ENCODE measurements at places on chromosomes 1 and 21.

- no peak for DNase-seq
Observed at GRCh38 chr21:36297938-36298572, 21.9 kb upstream of the MORC3 start.

DNA sequence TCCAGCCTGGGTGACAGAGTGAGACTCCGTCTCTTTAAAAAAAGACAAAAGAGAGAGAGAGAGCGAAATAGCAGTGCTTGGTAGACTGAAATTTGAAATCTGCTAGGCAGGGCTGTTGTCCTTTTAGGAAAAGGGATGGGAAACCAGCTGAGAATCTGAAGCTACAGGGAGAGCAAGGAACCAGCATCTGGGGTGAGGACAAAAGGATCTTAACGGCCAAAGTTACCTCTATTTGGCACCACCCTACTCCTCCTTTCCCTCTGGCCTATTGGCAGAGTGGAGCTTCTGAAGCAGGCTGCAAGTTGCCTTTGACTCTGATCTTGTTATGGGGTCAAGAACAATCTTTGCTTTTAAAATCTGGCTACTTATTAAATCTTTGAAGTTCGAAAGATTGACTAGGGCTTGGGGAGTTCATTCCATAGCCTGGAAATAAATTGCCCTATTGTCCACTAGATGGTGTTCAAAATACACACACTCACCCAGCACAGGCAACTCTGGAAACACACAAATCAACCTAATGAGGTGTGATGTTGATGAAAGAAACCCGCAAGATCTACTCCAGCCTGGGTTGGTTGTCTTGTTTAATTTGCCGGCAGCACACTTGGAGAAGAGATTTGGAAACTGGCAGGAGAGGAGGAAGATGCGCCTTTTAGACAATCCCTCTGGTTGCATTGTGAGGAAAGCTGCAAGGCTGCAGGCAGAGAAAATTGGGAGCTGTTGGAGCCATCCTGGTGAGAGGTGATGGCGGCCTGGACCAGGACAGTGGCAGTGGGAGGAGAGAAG is 16.5 kb upstream of the PARP1 start:
- peak; percentile 24 for DNase-seq

DNA sequence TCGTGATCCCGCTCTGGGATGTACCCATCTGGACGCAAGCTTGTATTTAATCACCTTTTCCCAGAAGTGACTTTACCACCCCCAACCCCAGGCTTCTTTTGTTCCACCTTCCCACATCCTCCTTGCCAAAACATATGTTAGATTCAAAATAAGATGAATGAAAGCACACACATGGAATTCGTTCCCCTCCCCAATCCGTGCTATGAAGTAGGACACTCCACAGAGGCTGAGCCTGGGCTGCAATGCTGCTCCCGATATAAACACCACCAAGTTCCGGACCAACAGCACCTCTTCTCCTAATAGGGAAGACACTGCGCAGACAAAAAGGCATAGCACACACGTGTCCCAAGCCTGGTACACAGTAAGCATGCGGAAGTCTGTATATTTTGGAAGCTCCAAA is 86.1 kb downstream of the CLSTN1 start:
- DNase-seq: no peak

DNA sequence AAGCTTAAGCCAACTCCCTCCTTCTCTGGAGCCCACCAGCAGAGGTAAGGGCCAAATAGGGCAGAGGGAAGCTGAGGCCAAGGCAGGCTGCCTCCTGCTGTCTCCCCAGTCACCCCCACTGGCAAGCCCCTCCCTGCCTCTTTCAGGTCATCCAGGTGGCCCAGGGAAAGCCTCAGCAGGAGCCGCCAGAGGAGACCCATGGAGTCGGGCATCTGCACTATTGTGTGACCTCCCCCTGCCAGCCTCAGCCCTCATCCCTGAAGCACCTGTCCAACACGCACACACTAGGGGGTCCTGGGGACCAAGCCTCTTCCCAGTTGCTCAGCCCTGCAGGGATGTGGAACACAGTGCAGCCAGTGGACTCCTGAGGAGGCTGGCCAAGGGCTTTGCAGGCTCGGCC is 5.3 kb upstream of the NAXE start:
- DNase-seq: no peak

DNA sequence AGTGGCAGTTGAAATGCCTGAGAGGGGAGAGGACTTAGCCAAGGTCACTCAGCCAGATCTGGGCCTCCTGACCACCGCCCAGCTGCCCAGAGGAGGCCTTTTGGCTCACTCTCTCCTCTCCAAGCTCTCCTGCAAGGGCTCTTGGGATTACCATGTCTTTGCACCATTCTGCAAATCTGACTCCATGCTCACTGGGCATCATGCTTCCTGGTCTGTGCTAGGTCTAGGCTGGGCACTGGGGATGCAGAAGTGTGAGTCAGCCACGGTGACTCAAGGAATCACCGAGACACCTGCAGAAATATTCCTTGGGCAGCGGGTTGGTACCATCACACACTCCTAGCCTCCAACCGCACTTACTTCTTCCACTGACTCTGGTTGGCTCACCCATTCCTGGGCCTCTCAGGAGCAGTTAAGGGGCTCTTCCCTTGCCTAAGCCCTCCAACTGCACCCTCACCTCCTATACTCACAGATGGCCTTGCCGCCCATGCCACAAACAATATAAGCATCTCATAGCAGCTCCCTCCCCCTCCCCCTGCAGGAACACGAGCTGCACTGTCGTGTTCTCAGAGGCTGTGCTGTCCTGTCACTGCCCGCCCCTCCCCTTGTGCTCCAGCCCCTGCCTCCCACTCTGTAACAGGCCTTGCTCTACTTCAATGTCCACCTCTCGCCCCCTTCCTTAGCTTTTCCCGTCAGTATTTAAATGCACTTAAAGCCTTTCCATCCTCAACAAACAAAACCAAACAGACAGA is 34.8 kb downstream of the CDCP2 start:
- DNase-seq: peak; percentile 55

GRCh38 chr21:9837946-9838737 is 683.2 kb upstream of the TPTE start:
- DNase-seq: no peak

DNA sequence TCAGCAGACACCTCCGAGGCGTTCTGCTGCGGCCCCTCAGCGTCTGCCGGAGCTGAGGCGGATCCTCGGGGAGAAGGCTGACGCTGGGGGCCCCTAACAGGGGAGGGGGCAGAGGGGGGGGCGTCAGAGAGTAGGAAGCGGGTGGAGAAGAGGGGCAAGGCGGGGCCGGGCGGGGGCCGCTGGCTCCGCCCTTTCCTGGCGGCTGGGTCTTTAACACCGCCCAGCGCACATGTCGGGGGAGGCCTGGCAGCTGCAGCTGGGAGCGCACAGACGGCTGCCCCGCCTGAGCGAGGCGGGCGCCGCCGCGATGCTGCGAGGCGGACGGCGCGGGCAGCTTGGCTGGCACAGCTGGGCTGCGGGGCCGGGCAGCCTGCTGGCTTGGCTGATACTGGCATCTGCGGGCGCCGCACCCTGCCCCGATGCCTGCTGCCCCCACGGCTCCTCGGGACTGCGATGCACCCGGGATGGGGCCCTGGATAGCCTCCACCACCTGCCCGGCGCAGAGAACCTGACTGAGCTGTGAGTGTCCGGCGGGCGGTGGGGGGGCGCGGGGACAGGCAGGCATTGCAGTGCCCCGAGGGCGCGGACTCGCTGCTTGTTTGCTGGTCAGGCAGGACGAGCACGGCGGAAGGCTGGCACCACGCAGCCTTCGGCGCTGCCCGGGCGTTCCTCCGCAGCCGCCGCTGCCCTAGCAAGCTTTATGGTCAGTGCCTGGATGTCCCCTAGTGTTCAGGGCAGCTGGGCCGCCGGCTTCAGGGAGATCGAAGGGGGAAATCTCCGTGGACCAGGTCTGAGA is at the start of gene NTRK1:
NTRK1 (plus strand) TSS at position 238 of the 796 bp plus-strand sequence; CDS start at position 308, 70 bp downstream.
- peak; percentile 56 for DNase-seq

DNA sequence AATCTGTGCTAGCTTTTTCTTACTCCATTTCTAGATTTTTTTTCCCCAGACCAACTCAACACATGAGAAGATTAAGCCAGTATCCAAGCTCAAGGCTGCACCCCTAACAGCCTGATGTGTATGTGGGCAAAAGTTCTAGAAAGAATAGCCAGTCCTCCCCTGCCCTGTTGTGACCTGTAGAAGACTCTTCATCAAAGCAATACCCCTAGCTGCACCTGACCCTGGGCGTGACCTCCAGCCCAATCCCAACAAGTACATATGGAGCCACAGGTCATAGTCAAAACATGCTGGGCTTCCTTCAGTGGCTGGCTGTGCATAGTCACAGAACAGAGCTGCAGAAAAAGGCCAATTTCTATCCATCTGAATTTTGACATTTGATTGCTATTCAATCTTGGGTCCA is 72.5 kb downstream of the ATP1A1 start:
- no peak for DNase-seq

DNA sequence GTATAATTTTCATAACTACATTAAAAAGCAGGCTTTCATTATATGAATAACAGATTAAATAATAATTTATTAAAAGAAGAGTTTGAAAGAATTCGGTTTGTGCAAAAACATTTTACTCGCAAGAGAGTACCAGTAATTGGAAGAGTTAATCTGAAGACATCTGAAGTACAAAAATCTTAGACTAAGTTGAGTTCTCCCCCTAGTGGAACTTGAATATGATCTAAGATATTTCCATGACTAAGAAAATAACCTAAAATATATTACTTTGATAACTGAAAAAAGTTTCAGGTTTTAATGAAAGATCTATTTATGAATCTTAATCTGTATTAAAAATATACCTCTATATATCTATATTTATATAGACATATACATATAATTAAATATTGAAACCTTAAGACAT is 112.5 kb upstream of the GFI1 start:
- peak; percentile 41 for DNase-seq

GRCh38 chr1:95426772-95427171 is 192.8 kb downstream of the RWDD3 start:
- no peak for DNase-seq

- DNase-seq: peak; percentile 54
Observed at GRCh38 chr1:247487057-247487456, 29.2 kb upstream of the OR2B11 start.

DNA sequence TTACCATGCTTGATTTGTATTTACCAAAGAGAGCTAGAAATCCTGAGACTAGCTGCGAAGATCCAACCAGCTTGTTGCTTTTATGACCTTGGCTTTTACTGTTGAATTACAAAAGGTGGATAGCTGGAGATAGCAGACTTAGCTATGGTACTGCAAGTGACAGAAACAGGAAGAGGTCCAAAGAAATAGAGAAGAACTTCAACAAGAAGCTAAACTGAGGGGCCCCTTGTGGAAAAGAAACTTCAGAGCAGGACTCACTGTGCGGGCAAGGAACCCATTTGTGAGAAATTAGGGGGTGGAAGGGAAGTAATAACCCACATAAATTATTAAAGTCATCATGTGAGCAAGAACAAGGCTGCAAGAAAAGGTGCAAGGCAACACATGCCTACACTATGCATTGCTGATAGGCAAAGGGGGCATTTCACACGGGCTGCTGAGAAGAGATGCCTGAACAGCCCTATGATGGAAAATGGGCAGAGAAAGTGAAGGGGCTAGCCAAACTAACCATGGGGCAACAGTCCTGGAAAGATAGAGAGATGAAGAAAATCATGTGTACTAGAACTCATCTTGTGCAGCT is 116.6 kb upstream of the PRDX6 start:
- DNase-seq: no peak

GRCh38 chr1:211577277-211577818 is 1.6 kb downstream of the SLC30A1 start:
- no peak for DNase-seq
